ENCODE measurements at places on chromosomes 11 and 22.

DNA sequence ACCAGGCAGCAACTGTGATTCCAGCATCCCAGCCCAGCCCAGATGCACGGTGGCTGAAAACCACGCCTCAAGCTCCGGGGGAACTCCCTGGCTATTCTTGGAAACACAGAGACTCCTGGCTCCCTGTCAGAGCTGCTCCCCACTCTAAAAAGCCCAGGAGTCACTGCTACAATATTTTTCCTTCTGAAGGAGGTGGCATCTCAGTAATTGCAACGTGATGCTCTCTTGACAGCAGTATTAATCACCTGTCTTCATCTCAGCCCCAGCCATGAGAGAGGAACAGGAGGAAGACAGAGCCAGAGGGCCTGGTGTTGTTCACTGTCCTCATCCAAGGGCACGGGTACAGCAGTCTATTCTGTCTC lies 26.9 kb downstream of the DRD2 start:
- no peak for DNase-seq
- H3K36me3 ChIP-seq = no peaks in the 10 kb centered on the region
- H3K27ac ChIP-seq = no peak overlapping the region
- H3K4me3 ChIP-seq = no peak overlapping the region
- H3K27me3 ChIP-seq = no peaks in the 10 kb centered on the region

DNA sequence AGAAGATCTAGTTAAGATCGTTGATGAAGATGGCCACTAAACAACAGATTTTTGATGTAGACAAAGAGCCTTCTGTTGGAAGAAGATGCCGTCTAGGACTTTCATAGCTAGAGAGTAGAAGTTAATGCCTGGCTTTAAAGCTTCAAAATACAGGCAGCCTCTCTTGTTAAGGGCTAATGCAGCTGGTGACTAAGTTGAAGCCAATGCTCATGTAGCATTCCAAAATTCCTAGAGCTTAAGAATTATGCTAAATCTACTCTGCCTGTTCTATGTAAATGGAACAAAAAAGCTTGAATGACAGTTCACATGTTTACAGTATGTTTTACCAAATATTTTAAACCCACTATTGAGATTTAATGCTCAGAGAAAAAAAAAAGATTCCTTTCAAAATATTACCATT lies 492.6 kb downstream of the CNTN5 start:
- no peaks in the 10 kb centered on the region for H3K36me3 ChIP-seq
- DNase-seq = no peak
- no peak overlapping the region for H3K27ac ChIP-seq
- no peaks in the 10 kb centered on the region for H3K27me3 ChIP-seq
- no peak overlapping the region for H3K4me3 ChIP-seq

- DNase-seq = no peak
- no peak overlapping the region for H3K4me3 ChIP-seq
- no peak overlapping the region for H3K27ac ChIP-seq
- H3K27me3 ChIP-seq = peaks cover 6% of the 10 kb centered on the region
Observed at GRCh38 chr22:49979587-49980264, 19.2 kb downstream of the PIM3 start.

GRCh38 chr11:70135625-70136059 lies 57.5 kb downstream of the ANO1 start:
- no peaks in the 10 kb centered on the region for H3K27me3 ChIP-seq
- no peaks in the 10 kb centered on the region for H3K36me3 ChIP-seq
- no peak overlapping the region for H3K27ac ChIP-seq
- no peak overlapping the region for H3K4me3 ChIP-seq

DNA sequence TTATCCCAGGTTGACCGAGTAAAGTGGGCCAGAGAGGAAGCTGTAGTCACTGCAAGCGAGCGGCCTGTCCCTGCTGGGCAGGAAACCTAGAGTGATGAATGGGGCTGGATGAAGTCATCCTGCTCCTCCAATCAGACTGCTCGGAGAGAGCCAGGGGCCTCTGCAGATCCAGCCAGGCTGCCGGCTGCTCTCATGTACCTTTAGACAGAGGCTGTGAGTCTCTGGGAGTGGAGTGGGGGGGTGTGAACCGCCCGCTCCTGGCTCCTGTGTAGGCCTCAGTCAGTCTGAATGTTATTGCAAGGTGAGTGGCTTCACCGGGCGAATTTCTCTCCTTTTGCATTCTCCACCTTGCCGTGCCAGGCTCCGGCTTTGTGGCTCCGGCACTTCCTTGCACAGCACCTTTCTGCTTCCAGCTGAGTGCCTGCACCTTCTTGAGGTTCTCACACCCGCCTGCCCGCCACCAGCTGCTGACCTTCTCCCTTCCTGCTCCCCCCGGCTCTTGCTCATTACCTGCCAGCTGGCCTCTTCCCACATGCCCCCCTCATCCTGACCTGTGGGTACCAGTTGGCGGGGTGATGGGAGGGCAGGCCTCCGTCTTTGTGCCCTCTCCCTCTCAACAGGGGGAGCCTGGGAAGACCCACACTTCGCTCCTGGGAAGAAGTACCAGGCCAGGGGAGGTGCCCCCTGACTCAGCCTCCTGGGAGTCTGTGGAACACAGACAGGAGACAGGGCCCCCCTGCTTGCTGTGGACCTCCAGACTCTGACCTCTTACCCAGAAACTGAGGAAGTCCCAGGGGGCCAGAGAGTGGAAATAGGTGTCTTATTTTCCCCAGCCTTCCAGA lies 79.9 kb downstream of the GRAMD1B start:
- no peak overlapping the region for H3K27ac ChIP-seq
- no peaks in the 10 kb centered on the region for H3K4me1 ChIP-seq
- no peak overlapping the region for H3K4me3 ChIP-seq
- DNase-seq = peak; percentile 84
- no peaks in the 10 kb centered on the region for H3K27me3 ChIP-seq

GRCh38 chr22:38205261-38206128 lies 3.7 kb downstream of the MAFF start:
- no peaks in the 10 kb centered on the region for H3K36me3 ChIP-seq
- H3K4me1 ChIP-seq = peaks cover 18% of the 10 kb centered on the region
- H3K27me3 ChIP-seq = no peaks in the 10 kb centered on the region
